ENCODE measurements at places on chromosomes 7 and 10. TPM values are rescaled to one million over a fixed set of nuclear protein-coding genes. Genes with fewer than 3 reads are reported as not detected.

- no peaks in the 10 kb centered on the region for H3K36me3 ChIP-seq
- no peaks in the 10 kb centered on the region for H3K27me3 ChIP-seq
- no peak for DNase-seq
- no peak overlapping the region for H3K27ac ChIP-seq
Measured at GRCh38 chr10:105291571-105291970, 650.5 kb downstream of the SORCS3 start.

DNA sequence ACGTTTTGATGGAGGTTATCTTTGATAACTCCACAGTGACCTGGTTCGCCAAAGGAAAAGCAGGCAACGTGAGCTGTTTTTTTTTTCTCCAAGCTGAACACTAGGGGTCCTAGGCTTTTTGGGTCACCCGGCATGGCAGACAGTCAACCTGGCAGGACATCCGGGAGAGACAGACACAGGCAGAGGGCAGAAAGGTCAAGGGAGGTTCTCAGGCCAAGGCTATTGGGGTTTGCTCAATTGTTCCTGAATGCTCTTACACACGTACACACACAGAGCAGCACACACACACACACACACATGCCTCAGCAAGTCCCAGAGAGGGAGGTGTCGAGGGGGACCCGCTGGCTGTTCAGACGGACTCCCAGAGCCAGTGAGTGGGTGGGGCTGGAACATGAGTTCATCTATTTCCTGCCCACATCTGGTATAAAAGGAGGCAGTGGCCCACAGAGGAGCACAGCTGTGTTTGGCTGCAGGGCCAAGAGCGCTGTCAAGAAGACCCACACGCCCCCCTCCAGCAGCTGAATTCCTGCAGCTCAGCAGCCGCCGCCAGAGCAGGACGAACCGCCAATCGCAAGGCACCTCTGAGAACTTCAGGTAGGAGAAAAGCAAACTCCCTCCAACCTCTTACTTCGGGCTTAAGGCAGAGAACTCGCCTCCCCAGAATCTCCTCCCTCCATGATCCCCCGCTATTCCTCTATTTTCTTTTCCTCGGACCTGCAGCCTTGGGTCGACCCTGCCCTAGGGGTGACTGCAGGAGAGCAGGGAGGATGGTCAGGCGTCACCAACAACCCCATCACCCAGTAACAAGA, at the start of gene SERPINE1:
SERPINE1 (plus strand) TSS at position 454 of the 809 bp plus-strand sequence. CDS start 1,290 bp downstream, outside the sequence.
- DNase-seq = peak; percentile 61
- peaks cover 40% of the 10 kb centered on the region for H3K4me1 ChIP-seq
- H3K36me3 ChIP-seq = peaks cover 5% of the 10 kb centered on the region
- H3K27me3 ChIP-seq = peaks cover 17% of the 10 kb centered on the region

The HOXA2 gene
- not detected for total RNA-seq

DNA sequence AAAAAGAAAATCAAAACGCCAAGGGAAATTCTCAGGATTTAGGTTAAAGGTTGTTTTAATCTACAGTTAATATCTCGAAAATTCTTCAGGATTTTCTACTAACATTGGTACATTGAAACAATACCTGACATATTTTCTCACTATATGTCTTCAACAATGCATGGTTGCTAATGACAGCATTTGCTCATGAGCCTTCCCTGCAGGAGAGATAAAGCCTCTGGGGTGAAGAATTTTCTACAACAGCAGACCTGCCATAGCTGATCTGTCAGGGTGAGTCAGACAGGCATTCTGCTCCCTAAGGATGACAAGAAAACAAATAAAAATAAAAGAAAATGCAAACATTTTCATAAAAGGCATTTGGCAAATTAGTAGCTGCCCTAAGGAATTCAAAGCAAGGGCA, 11.7 kb upstream of the GPR37 start:
- DNase-seq = no peak
- H3K4me3 ChIP-seq = no peak overlapping the region
- no peaks in the 10 kb centered on the region for H3K27me3 ChIP-seq
- H3K36me3 ChIP-seq = no peaks in the 10 kb centered on the region
- H3K27ac ChIP-seq = no peak overlapping the region

- H3K36me3 ChIP-seq = no peaks in the 10 kb centered on the region
- no peak overlapping the region for H3K4me3 ChIP-seq
- H3K4me1 ChIP-seq = peaks cover 10% of the 10 kb centered on the region
Measured at GRCh38 chr7:7324698-7325097, 142.4 kb downstream of the C1GALT1 start.

GRCh38 chr7:36400606-36401005, 10.9 kb downstream of the ANLN start:
- no peak overlapping the region for H3K27ac ChIP-seq
- H3K4me1 ChIP-seq = peaks cover 6% of the 10 kb centered on the region
- H3K27me3 ChIP-seq = no peaks in the 10 kb centered on the region
- H3K36me3 ChIP-seq = peaks cover 60% of the 10 kb centered on the region
- H3K4me3 ChIP-seq = no peak overlapping the region
- no peak for DNase-seq

The TRIL gene
- 4.6 TPM for total RNA-seq

GRCh38 chr10:107901076-107901475, 736.6 kb upstream of the SORCS1 start:
- peaks cover 31% of the 10 kb centered on the region for H3K4me1 ChIP-seq
- no peaks in the 10 kb centered on the region for H3K27me3 ChIP-seq
- no peak overlapping the region for H3K27ac ChIP-seq
- H3K4me3 ChIP-seq = no peak overlapping the region

- H3K36me3 ChIP-seq = peaks cover 69% of the 10 kb centered on the region
- no peak for DNase-seq
- no peak overlapping the region for H3K4me3 ChIP-seq
- H3K27ac ChIP-seq = no peak overlapping the region
- no peaks in the 10 kb centered on the region for H3K4me1 ChIP-seq
- H3K27me3 ChIP-seq = no peaks in the 10 kb centered on the region
Measured at GRCh38 chr10:86443069-86443468, 76.5 kb upstream of the GRID1 start.

The SLC39A12 gene
- not detected for total RNA-seq

The GIMAP8 gene
- 0.09 TPM for total RNA-seq

- H3K4me1 ChIP-seq = peaks cover 29% of the 10 kb centered on the region
- no peak overlapping the region for H3K27ac ChIP-seq
- peaks cover 21% of the 10 kb centered on the region for H3K27me3 ChIP-seq
- no peak overlapping the region for H3K4me3 ChIP-seq
Measured at GRCh38 chr7:142806022-142806356, 35.2 kb downstream of the PRSS2 start.

DNA sequence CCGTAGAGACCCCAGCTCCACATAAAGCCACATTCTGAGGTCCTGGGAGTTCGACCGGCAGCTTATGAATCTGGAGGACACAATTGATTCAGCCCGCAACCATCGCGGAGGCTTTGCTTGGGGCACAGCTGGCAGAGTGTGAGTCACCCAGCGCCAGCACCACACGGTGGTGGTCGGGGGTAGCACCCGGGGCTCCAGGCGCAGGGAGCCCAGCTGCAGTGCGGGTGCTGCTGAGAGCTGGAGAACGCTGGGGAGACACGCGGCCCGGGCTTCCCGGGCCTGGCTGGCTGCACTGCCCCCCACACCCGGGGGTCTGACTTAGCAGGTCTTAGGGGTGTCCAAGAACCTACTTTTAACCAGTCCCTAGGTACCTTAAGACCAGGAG, 87.9 kb downstream of the PAXIP1 start:
- H3K36me3 ChIP-seq = peaks cover 10% of the 10 kb centered on the region
- DNase-seq = peak; percentile 35
- H3K27me3 ChIP-seq = peaks cover 22% of the 10 kb centered on the region
- H3K4me3 ChIP-seq = no peak overlapping the region

The WASL gene
- total RNA-seq = 30.0 TPM

DNA sequence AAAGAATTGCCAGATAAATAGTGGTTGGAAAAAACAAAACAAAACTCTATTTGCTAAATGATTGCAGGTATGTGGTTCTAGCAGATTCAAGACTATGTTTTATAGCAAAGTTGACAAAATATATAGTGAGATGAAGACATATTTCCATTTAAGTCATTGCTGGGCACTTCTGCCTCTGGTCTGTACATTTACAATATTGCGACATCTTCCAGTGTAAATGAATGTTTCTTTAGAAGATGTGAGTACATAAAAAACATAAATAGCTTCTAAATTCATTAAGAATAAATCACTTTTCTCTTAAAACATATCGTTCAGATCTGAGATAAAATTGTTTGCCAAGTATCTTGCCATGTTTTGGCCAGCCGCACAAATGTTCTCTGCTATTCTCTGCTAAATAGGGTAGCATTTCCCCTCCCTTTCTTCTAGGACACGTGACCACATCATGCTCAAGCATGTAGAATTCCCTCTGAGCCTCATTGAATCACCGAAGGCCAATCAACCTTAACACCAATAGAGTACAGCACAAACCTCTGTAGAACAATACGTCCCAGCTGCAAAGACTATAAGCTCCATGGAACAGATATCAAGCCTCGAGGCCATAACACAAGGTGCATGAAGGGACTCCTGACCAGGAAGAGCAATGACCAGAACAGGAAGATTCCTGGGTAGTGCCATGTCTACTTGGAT, 1173.3 kb downstream of the GATA3 start:
- H3K27ac ChIP-seq = no peak overlapping the region
- no peaks in the 10 kb centered on the region for H3K27me3 ChIP-seq
- no peaks in the 10 kb centered on the region for H3K36me3 ChIP-seq
- no peak for DNase-seq
- no peak overlapping the region for H3K4me3 ChIP-seq

The ADGRA1 gene
- total RNA-seq = 0.11 TPM

DNA sequence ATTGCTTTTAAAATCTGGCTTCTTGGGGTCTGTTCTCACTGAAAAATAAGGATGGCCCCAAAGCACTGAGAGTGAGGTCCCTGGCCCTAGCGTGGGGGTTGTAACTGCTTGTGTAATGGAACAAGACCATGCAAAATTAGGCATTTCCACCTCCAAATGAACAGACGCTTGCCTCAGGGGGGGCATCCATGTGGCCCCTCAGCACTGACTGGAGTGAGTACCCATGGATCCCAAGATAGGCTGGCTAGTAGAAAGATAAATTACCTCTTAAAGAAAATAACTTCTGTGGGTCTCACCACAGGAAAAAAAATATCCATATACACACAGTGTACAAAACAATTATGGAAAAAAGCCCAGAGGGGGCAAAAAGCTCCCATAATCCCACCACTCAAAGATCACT, 15.2 kb upstream of the CPA1 start:
- H3K27me3 ChIP-seq = no peaks in the 10 kb centered on the region
- no peak overlapping the region for H3K4me3 ChIP-seq
- peaks cover 21% of the 10 kb centered on the region for H3K4me1 ChIP-seq
- peaks cover 6% of the 10 kb centered on the region for H3K36me3 ChIP-seq

The ABCC2 gene
- 0.57 TPM for total RNA-seq

GRCh38 chr10:26881600-26882331, 21.0 kb upstream of the ABI1 start:
- DNase-seq = no peak
- H3K4me1 ChIP-seq = no peaks in the 10 kb centered on the region
- peak overlapping the region; percentile 17 for H3K27ac ChIP-seq
- H3K27me3 ChIP-seq = no peaks in the 10 kb centered on the region
- peak overlapping the region; percentile 41 for H3K4me3 ChIP-seq
- no peaks in the 10 kb centered on the region for H3K36me3 ChIP-seq

The CRHR2 gene
- total RNA-seq = 0.09 TPM

GRCh38 chr10:86167121-86167761, 199.4 kb downstream of the GRID1 start:
- DNase-seq = no peak
- H3K4me1 ChIP-seq = no peaks in the 10 kb centered on the region
- H3K27me3 ChIP-seq = no peaks in the 10 kb centered on the region
- H3K4me3 ChIP-seq = no peak overlapping the region
- H3K27ac ChIP-seq = no peak overlapping the region
- H3K36me3 ChIP-seq = no peaks in the 10 kb centered on the region

- peaks cover 3% of the 10 kb centered on the region for H3K4me1 ChIP-seq
- H3K36me3 ChIP-seq = no peaks in the 10 kb centered on the region
- H3K27me3 ChIP-seq = peaks cover 4% of the 10 kb centered on the region
- DNase-seq = no peak
Measured at GRCh38 chr10:78584681-78585080, 484.1 kb upstream of the ZMIZ1 start.

The PSMC2 gene
- total RNA-seq = 121 TPM

GRCh38 chr10:97518301-97519043, 19.7 kb downstream of the UBTD1 start:
- no peaks in the 10 kb centered on the region for H3K36me3 ChIP-seq
- no peaks in the 10 kb centered on the region for H3K27me3 ChIP-seq
- DNase-seq = no peak
- H3K4me3 ChIP-seq = no peak overlapping the region
- peak overlapping the region; percentile 55 for H3K27ac ChIP-seq
- H3K4me1 ChIP-seq = peaks cover 43% of the 10 kb centered on the region

The TDRD1 gene
- 0.57 TPM for total RNA-seq

The C10orf90 gene
- total RNA-seq = 0.85 TPM

The LBX1 gene
- not detected for total RNA-seq

- no peak for DNase-seq
- no peak overlapping the region for H3K4me3 ChIP-seq
- peaks cover 64% of the 10 kb centered on the region for H3K4me1 ChIP-seq
Measured at GRCh38 chr7:55546814-55547213, 25.5 kb downstream of the VOPP1 start.

DNA sequence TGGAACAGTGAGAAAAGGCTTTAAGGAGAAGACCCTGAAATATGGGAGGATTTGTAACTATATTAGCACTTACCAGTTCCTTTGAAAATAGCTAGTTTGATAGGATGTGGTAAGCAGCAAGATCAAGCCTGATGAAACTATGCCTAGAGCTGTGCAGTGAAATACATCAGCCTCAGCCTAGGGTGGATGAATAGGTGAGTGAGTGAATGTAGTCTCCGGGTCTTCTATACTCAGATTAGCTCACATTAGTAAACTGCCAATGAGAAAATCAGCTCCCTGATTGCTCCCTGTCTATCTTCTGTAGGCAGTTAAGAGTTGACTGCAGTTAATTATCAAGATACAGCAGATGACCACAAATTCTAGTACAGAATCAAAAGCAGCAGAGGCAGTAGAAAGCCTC, 89.6 kb downstream of the ELAPOR2 start:
- no peaks in the 10 kb centered on the region for H3K27me3 ChIP-seq
- H3K27ac ChIP-seq = no peak overlapping the region
- H3K36me3 ChIP-seq = no peaks in the 10 kb centered on the region
- H3K4me3 ChIP-seq = no peak overlapping the region
- no peak for DNase-seq

GRCh38 chr10:649798-650440, 39.5 kb downstream of the DIP2C start:
- H3K27me3 ChIP-seq = no peaks in the 10 kb centered on the region
- H3K36me3 ChIP-seq = peaks cover 1% of the 10 kb centered on the region
- H3K27ac ChIP-seq = no peak overlapping the region
- H3K4me3 ChIP-seq = no peak overlapping the region
- no peak for DNase-seq
- H3K4me1 ChIP-seq = peaks cover 18% of the 10 kb centered on the region

The AP3M1 gene
- total RNA-seq = 37.3 TPM

The SPDYE16 gene
- not detected for total RNA-seq

The ADAM12 gene
- total RNA-seq = 0.22 TPM
